ENCODE measurements at places on chromosomes 16 and 17.

DNA sequence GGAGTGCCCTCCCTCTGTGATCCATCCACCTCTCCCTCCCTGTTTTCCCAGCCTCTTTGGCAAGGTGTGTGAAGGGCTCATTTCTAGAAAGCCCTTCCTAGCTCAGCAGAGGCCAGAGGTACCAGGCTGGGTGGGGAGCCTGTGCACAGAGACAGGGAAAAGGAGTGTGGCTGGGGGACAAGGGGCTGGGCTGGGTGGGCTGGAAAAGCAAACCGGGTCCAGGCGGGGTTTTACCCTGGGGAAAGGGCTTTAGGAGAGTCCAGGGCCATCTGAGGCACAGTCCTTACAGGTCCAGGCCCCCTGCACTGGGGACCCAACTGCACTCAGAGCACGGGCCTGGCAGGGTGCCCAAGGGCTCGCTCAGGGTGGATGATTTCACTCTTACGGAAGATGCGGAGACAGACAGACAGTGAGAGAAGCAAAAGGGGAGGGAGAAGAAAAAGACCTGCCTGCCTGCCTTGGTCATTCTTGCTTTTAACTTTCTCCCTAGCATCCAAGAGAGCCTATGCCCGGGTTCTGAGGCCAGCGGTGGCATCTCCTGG, 7.0 kb downstream of the CRHR1 start:
- DNase-seq = no peak

DNA sequence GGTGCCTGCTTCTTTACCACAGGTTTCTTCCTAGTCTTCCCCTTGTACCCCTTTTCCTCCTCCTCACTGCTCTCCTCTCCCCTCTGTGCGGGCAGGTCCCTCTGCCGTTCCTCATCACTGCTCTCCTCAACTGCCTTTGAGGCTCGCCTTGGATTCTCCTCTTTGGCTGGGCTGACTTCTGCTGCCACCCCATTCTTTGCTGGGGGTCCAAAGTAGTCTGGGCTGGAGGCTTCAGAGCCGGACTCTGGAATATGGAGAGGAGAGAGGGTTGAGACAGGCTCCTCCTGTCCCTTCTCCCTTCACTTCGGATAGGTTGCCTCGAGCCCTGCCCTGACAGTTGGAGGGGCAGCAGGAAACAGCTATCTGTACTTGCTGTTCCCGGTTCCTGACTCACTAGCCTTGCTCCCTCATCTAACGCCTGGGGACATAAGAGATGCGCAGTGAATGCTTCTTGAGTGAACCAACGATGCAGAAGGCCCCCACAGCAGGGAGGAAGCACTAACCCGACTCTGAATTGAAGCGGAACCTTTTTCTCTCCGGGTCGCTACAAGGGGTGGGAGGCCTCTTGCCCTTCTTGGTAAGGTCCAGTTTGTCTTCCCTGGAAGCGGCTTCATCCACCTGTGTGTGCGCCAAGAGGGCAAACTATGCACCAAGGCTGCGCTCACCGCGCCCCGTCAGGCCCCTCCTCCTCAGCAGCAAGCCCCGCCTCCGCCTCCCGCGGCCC, 655 bp downstream of the HIRIP3 start:
- peak; percentile 11 for DNase-seq

- no peak for DNase-seq
Measured at GRCh38 chr16:83196796-83197195, 570.0 kb downstream of the CDH13 start.

- DNase-seq = no peak
Measured at GRCh38 chr16:77213542-77214106, 14.4 kb downstream of the SYCE1L start.

Measured in suppressor macrophage (primary cell).